ENCODE measurements at places on chromosomes 5 and 9. TPM values are rescaled to one million over a fixed set of nuclear protein-coding genes. Genes with fewer than 3 reads are reported as not detected.

DNA sequence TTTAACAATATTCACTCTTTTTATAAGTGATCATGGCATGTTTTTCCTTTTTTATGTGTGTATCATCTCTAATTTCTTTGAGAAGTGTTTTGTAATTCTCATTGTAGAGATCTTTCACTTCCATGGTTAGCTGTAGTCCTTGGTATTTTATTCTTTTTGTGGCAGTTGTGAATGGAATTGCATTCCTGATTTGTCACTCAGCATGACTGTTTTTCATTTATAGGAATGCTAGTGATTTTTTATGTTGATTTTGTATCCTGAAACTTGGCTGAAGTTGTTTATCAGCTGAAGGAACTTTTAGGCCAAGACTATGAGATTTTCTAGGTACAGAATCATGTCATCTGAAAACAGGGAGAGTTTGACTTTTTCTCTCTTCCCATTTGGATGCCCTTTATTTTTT is 13.1 kb upstream of the SPINK13 start:
- no peaks in the 10 kb centered on the region for H3K36me3 ChIP-seq
- H3K4me1 ChIP-seq = no peaks in the 10 kb centered on the region
- H3K4me3 ChIP-seq = no peak overlapping the region
- no peak overlapping the region for H3K27ac ChIP-seq

- H3K4me1 ChIP-seq = no peaks in the 10 kb centered on the region
- H3K36me3 ChIP-seq = no peaks in the 10 kb centered on the region
- DNase-seq = no peak
- no peaks in the 10 kb centered on the region for H3K27me3 ChIP-seq
Measured at GRCh38 chr9:116792271-116792670, 105.2 kb downstream of the TRIM32 start.

- no peaks in the 10 kb centered on the region for H3K4me1 ChIP-seq
- no peak overlapping the region for H3K4me3 ChIP-seq
- H3K36me3 ChIP-seq = no peaks in the 10 kb centered on the region
Measured at GRCh38 chr9:90038763-90039162, 434.0 kb downstream of the GADD45G start.

Gene BTNL8
- total RNA-seq = not detected
